Posterior vena cava (tissue), 2 donors: ENCODE measurements at places on chromosomes 5 and 9. TPM values are rescaled to one million over a fixed set of nuclear protein-coding genes. Genes with fewer than 3 reads are reported as not detected.

GRCh38 chr9:127580366-127580765 lies 31.7 kb upstream of the STXBP1 start:
- no peak for DNase-seq

DNA sequence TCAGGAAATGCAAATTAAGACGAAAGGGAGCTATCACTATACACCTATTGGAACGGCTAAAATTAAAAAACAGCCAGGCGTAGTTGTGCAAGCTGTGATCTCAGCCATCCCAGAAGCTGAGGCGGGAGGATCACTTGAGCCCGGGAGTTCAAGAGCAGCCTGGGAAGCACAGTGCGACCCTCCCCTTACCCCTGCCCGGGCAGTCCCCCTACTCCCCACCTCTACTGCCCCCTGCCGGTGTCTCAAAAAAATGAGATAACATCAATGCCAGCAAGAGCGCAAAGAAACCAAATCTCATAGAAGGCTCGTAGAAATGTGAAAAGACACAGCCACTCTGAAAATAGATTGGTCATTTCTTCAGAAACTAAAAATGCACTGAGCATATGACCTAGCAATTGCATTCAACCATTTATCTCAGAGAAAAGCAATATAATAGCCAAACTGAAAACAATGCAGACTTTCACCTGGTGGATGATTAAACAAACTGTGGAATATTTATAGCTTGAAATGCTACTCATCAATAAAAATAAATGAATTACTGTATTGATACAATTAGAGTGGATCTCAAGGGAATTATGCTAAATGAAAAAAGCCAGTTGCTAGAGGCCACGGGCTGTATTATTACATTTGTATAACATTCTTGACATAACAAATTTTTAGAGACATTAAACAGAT lies 20.6 kb downstream of the OR2V2 start:
- no peak for DNase-seq

GRCh38 chr9:110065532-110065931 lies 142.4 kb downstream of the C9orf152 start:
- DNase-seq, result no peak

Gene BTF3
- 397 TPM for total RNA-seq

DNA sequence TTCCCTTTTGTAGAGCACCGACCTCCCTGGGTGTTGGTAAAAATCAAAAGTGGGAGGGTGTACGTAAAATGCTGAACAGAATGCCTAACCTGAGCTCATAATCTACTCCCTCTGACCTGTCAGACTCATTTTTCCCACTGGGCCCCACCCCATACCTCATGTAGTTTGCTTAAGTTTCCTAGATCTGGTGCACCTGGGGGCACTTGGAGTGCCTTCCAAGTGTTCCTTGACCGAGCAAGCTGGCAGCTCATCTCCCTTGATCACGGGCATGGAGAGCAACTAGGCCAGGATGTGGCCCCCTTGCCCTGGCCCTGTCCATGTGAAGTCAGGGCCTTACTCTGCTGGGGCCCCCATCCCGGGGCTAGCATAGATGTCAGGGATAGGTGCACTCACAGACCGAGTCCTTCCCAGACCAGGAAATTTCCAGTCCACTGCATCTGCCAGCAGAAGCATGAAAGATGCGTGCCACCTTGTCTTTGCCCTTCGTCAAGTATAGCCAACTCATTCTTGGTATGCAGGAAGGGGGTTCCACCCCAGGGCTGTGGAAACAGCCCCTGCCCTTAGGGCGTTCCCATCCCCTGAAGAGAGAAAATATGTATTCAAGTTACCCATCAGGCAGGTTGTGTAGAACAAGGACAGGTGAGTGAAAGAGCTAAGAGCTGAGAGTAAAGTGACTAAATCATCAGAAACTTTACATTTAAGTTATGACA lies 41.9 kb downstream of the SLC22A5 start:
- no peak for DNase-seq

- DNase-seq, result no peak
Observed at GRCh38 chr9:116422119-116422979, 264.8 kb upstream of the TRIM32 start.

Gene GPX3
- 993 TPM for total RNA-seq
